ENCODE measurements at places on chromosomes 7 and 10.
A peak's percentile ranks its signal among the peaks of the same experiment; 100 is the strongest.

- DNase-seq = no peak
These were observed 239.5 kb upstream of the PITRM1 start for GRCh38 chr10:3412071-3412582.

- DNase-seq = no peak
These were observed 874.9 kb downstream of the GRID1 start for GRCh38 chr10:85491652-85492051.

DNA sequence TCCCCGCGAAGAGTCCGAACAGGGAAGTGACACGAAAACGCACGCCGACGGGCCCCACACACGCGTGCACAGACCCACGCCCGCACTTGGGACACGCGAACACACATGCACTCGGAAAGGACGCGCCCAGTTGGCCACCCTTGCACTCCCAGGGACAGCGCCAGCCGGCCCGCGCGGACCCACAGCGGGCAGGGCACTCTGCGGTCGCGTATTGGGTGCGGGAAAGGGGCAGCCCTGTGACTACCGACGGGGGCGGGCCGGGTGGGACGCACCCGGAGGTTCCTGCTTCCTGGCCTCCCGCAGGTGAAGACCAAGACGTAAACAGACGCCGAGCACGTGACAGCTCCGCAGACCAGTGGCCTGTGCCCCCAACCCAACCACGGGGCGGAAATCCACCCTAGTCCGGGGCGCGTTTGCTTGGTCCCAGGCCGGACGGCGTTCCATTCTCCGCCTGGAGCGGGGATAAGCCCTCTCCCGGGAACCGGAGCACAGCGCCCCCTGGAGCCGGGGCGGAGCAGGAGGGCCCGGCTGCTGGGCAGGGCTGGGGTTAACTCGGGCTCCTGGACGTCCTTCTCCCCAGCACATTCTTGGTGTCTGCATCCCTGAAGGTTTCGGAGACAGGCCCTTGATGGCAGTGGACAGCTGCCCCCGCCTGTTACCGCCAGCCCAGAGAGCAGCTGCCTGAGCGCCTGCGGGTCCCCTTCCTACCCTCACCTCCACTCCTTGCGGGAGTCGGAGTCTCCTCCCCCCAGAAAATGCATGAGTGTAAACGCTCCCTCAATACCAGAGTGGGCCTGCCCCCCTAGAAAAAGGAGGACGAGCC, 2.0 kb upstream of the LZTS2 start:
- peak; percentile 28 for DNase-seq

DNA sequence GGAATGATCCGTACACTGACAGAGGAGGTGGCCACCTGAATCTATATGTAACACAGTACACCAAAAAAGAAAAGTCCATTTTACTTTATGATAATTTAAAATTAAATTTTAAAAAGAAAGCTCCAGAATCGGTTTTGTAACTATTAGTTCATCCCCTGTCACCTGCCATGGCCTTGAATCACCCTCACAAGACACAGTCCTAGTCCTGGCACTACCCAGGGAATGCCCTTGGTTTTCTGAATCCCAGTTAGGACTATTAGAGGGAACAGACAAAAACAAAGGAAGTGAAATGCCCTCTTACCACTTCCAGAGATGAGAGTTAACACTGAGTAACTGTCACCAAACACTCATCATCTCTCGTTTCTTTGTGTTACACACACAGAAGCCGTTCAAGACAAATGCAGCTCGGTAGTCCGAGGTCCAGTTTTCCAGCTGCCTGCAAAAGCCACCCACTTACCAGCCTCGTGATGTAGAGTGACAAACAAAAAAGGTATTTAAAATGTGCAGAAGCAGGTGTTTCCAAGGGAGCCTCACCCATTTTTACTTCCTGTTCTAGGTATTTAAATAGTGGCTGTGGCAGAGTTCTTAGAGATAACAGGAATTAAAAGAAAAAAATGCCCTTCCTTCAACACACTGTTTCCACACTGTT, 6.1 kb downstream of the PTPRN2 start:
- peak; percentile 64 for DNase-seq

- DNase-seq = no peak
These were observed 57.4 kb downstream of the TLL2 start for GRCh38 chr10:96456296-96456840.

DNA sequence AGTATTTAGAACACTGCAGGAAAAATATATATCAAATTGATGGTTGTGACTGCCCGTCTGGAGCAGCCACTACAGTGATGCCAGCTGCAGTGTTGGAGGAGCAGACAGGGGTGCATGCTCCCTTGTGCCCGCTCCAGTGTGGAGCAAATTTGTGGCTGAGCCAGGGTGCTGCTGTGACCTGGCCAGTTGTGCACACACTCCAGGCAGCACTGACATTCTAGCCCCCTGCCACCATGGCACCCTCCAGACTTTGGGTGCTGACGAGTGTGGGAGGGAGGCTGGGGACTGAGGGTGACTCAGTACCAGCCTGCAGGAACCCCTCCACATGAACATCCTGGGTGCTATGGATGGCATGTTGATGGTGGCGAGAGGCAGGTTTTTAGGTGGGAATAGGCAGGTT, 160.0 kb upstream of the PCDH15 start:
- no peak for DNase-seq

- DNase-seq = peak; percentile 100
These were observed 376 bp upstream of the CREB3L2 start for GRCh38 chr7:138002096-138002827.

DNA sequence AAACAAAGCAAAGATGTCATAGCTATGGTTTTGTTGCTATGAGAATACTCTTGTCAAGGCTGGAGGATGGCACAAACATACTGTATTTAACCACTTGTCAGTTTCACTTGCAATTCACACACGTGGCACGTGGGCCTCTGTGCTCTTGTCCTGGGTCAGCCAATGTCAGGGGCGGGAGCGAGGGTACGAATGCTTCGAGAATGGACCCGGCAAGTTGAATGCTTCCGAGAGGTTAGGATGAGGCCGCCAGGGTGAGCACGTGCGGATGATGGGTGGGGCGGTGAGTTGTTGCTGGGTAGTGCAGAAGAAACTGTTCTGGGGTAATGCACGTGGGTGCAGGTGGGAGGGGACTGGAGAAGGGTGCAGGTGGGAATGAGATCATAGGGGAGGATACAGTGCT, 10.4 kb upstream of the OCM2 start:
- no peak for DNase-seq

DNA sequence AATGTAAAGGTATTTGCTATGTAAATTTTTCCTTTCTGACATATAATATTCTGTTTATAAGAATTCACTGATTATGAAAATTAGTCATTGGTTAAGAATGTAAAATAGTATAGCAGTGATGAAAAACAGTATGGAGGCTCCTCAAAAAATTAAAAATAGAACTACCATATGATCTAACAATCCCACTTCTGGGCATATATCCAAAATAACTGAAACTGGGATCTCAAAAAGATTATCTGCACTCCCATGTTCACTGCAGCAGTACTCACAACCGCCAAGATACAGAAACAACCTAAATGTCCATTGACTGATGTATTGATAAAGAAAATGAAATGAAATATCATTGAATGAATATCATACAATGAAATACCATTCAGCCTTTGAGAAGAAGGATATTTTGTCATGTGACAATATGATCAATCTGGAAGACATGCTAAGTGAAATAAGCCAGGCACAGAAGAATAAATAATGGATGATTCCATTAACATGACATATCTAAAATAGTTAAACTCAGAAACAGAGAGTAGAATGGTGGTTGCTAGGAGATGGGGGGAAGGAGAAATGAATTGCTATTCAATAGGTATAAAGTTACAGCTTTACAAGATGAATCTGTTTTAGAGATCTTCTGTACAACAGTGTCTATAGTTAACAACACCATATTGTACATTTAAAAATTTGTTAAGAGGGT, 14.0 kb downstream of the C10orf88 start:
- DNase-seq = no peak

DNA sequence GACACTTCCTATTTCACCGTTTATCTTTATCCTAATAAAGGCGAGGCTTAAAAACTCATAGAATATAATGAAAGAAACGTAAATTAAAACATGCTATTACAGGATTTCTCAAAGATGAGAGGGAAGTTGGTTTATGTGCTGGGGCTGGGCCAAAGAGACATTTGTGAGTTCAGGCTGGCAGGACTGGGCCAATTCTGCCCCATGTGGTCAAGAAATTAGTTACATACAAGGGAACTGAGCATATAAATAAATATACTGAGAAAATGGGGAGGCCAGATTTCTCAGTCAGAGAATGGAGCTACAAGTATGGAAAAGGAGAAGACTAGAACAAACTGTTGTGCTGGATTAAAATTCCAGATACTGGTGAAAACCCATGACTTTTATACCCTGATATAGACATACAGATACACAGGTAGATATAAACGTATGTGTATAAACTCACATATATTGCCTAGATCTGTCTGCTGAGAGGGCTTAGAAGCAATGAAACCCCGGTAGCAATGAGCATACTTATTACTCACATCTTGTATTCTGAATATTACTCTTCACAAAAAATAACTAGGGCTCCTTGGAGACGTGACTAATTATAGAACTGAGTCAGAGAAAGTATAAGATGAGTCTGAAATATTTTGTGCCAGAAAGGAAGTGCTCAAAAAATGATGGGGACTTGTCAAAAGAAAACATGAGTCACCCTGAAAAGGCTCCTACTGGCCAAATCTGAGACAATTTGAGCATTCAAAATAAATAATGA, 155.7 kb upstream of the FGFR2 start:
- no peak for DNase-seq

- DNase-seq = no peak
These were observed 757 bp downstream of the RAB19 start for GRCh38 chr7:140404565-140405065.

All from NCI-H2081 (cell line).